ENCODE measurements at places on chromosomes 5 and 9. TPM values are rescaled to one million over a fixed set of nuclear protein-coding genes. Genes with fewer than 3 reads are reported as not detected.

The GCNT4 gene
- 0.06 TPM for total RNA-seq

The SLC6A7 gene
- not detected for total RNA-seq

DNA sequence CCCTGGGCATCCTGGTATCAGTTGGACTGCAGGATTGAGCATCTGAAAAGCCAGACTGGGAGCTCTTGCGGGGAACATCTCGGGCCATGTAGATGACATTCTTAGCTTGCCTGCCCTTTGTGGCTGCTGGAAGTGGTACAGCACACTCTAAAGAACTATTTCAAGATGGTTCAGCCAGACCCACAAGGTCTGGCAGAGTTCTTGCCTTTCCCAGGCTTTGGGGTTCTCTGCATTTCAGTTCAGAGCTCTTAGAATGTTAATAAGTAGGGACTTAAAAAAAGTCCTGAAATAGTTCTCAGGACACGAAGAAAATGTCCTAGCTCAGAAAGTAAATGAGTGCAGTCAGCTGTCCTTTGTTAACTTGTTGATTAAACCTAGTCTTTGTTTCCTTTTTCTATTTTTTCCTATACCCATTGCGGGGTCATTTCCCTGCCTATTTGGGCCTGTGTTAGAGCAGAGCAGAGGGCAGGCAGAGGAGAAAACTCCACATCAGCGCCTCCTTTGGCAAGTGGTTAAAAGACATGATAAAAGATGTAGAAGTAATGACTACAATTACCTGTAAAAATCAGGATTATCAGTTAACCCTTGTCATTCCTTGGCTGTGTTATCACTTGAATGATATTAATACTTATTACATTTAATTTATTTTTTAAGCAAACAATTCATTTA is 291.5 kb downstream of the ZSWIM6 start:
- no peak for DNase-seq

GRCh38 chr9:36125062-36125855 is 11.3 kb upstream of the GLIPR2 start:
- no peak for DNase-seq

- DNase-seq = no peak
Observed at GRCh38 chr5:88544136-88544645, 275.5 kb upstream of the TMEM161B start.

Data from H4 (cell line).